Metanephros (tissue), 2 donors: ENCODE measurements at places on chromosomes 1 and 21. TPM values are rescaled to one million over a fixed set of nuclear protein-coding genes. Genes with fewer than 3 reads are reported as not detected.

The RBBP5 gene
- 16.0 TPM for total RNA-seq

The AP4B1 gene
- 23.5 TPM for total RNA-seq

The FLG gene
- total RNA-seq: 0.29 TPM

The FCRL6 gene
- not detected for total RNA-seq

The UMODL1 gene
- not detected for total RNA-seq
